Stimulated activated CD4-positive, alpha-beta T cell treated with anti-CD3 and anti-CD28 coated beads, TNF-alpha, amount 100 ng/mL, for 48 hours (primary cell): ENCODE measurements at places on chromosomes 3 and 15.

GRCh38 chr3:45988804-45989203 is 6.8 kb downstream of the FYCO1 start:
- no peak for DNase-seq

GRCh38 chr3:183378951-183379350 is 49.5 kb downstream of the MCF2L2 start:
- DNase-seq: no peak

- DNase-seq: no peak
Measured at GRCh38 chr3:152879790-152880174, 44.9 kb downstream of the P2RY1 start.

- DNase-seq: no peak
Measured at GRCh38 chr3:195110647-195111318, 160.2 kb downstream of the XXYLT1 start.

DNA sequence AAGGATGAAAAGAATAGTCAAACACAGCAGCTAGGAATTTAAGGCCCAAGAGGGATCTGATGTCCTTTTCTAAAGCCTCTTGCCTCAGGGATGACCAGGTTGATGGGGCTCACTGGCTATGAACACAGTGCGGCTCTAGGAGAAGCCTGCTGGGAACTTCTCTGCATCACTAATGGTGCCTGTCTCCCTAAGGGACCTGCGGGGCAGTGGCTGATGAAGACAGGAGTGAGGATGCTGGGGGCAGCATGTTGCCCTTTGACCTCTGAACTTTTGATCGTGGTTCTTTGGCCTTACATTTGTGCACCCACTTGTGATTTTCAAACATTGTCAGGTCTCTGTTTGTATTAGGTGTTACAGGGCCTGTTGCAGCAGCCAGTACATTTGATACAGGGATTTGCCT is 64.9 kb upstream of the KLHL25 start:
- no peak for DNase-seq

DNA sequence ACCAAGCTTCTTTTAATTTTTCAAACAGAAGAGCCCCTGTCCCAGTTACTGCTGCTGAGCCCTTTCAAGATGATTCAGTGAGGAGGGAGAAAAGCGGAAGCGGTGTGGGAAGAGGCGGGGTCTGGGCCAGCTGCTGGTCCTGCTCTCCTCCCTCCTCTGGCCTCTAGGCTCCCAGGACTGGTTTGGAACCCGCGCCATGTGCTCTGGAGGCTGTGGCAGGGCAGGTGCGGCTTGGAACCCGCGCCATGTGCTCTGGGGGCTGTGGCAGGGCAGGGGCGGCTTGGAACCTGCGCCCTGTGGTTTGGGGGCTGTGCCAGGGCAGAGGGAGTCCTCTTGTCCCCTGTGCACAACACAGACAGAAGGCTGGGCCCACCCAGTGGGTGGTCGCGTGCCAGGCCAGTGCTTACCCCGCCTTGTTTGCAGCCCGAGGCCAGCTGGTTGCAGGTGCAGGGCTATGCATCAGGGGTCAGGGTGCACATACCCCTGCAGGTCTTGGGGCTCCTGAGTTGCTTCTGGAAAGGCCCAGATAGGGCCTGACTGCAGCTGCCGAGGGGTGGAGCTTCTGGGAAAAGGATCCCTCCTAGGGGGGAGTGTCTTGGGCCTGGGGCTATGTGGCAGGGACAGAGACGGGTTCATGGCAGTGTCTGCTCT is 12.2 kb downstream of the ALG1L2 start:
- peak; percentile 17 for DNase-seq

DNA sequence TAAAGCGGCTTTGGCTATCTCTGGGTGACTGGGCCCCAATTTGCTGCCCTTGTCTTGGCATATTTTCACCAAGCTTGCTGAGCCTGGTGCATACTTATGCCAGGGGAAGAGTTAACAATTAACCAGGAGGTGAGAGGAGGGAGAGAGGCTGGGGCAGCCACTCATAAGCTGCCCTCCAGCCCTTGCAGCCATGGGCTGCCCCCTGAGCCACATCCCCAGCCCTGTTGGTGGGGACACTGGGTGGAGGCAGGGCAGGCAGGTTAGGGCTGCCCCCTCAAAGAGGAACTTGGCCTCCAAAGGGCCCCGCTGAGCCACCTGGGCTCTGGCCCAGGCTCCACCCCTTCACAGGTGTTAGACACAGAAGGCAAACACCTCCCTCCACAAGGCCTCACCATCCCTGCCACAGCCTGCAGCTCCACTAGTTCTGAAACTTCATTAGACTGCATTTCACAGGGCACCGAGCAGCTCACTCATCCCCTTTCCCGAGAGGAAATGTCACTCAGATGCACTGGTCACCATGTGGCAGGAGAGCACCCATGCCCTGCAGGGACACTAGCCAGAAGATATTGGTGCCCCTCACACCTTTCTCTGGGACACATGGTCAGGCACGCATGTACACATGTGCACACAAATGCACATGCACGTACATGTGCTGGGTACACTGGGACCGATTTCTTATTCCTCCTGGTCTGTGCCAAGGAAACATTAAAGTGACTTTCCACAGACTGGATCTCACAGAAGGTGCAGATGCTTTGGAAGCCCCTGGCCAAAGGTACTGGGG is 20.2 kb downstream of the AMOTL2 start:
- no peak for DNase-seq

DNA sequence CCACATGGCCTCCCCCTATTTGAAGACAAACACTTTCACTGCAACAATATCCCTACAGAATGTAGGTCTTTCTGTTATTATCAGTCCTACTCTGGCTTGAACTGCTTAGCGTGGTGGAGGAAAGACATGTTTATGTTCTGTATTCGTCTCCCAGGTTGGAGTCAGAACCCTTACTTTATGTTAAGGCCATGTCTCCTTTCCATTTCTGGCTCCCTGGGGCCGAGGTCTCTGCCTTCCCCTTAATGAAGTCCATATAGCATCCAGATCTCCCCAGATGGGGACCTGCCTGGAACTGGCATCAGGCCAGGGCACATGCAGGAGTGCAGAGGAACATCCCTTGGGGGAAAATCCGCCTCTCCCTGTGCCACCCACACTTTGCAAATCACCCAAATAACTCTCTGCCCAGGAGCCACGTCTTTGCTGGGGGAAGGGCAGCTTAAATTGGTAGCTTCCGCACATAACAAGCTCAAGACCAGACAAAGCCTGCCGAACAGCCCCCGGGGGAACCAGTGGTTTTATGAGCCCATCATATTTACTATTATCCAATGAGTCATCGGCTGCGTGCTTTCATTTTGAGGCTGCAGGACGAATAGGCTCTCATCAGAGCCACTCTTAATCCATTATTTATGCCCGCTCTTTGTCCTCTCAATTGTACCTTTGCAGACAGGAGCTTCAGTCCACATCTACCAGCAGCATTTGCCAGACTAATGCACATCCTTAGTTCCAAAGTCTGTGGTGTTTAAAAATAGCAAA is 237.0 kb downstream of the UACA start:
- DNase-seq: no peak

DNA sequence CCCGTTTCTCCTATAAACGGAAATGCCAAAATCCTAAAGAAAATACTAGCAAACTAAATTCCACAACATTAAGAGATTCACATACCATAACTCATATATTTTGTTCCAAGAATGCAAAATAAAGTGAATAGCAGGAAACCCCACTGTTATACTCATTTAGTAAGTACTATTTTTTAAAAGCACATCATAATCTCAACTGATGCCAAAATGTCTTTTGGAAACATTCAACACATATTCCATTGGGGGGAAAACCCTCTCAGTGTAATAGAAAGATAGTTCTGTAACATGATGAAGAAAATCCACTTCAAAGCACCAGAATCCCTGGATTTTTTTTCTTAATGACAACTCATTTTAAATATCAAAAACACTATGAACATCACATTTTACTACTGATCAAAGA is 93.0 kb upstream of the EIF1B start:
- DNase-seq: no peak

DNA sequence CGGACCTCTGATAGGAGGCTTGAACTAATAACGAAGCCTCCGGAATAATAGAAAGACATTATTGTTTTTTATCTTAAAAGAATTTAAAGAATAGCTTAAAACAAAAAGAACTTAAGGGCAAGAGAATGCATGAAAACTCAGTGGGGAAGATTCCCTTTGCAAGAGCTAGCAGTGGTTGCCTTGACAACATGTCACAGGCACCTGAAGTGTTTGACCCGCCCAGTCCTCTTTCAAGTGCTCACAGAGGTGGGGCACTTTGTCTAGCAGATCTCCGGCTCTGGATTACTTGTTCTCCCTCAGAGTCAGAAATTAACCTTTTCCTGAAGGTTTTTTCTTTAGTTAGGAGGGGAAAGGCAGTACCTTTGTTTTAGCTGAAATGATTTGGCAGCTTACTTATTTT is 37.8 kb downstream of the LARS2 start:
- no peak for DNase-seq

GRCh38 chr3:185715091-185715490 is 109.8 kb downstream of the IGF2BP2 start:
- no peak for DNase-seq

DNA sequence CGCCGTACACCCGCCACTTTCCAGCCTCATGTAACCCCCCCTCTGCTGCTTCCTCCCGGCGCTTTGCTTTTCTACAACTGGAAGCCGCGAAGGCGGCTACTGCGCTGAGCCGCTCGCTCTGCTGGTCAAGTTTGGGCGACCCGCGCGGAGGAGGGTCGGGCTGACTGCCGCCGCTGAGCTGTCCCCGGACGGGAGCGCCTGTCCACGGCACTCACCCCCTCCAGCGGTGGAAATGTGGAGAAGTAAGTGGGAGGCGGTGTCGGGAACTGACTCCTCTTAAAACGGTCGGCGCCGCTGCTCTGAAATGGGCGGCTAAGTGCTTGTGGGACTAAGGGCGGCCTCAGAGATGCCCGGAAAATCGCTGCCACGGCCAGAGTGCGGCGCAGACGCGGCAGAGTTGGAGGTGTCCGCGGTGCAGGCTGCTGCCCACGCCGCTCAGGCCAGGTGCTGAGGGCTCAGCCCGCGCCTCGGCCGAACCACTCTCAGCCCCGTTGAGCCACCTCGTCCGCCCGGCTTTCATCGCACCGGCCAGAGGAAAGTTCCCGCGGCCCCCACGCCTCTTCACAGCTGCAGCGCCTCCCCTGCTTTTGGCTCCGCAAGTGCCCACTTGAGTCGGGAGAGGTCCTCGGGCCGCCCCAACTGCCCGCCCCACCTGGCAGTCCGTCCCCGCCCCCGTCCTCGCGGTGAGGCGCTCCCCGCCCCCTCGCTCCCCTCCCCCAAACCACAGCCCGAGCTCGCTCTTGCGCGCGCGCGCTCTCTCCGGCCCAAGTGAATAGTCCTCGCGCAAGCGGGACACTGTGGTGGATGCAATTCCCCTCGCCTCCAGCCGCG is at the start of gene EPHA6:
Gene EPHA6, plus strand, starts transcription at position 775 of the 831 bp plus-strand sequence.
- no peak for DNase-seq

DNA sequence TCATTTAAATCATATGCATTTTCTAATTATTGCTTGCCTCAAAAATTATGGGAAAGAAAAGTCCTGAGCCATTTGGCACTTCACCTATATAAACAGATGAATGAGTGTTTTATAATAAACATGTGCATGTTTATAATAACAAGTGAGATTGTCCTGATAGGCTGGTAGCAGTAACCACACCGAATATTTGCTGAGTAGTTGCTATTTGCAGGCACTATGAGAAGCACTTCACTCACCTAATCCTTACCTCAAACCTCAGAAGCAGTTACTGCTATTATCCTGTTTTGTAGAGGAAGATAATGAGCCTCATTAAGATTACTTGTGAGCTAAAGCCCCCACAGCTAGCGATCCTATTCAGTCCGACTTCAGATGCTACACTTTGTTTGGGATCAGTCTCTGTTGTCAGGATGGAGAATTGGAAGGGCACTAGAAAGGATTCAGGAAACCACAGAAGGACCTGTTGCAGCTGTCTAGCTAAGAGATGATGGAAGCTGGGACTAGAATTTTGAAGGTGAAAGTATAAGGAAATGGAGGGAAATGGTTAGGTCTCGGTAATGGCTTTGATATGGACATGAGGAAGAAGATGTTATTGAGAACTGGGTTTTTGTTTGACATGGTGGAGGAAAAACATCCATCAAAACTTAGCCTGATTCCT is 28.4 kb upstream of the MAGI1 start:
- DNase-seq: no peak

DNA sequence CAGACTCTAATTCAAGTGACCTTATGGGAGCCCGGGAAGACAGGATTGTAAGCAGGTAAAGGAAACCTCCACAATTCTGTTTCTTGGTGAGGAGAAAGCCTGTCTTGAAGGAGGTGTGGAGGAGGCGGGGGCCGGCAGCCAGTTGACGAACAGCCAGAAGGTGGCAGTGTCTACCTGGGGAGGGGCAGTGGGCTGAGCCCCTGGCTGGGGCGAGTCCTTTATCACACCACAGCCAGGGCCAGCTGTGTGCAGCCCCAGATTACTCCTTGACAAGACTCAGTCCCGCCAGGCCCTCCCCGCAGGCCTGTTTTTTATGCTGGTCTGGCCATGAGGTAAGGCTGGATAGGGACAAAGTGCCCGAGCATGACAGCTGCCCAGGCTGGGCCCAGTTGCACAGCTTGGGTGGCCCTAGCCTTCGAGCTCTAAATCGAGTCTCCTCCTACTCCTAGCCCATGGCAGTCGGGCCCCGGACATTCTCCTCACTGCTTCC is 40.9 kb upstream of the IDH2 start:
- DNase-seq: peak; percentile 45

DNA sequence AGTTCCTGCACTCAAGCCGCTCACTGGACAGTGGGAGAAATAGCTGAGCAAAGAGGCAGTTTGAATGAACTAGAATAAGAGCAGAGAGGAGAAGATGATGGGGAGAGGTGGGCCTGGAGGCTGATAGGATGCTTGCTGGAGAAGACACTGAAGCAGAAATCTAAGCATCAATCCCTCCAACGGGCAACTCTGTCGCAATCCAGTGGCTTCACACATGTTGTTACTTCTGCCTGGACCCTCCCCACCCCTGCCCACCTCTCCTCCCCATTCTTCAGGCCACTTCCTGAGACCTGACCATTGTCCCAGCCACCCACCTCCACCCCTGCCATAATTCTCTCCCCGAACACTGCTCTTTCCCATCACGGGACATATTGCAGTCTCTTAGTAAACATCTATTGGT is 76.0 kb downstream of the SRGAP3 start:
- DNase-seq: no peak
